Fibroblast of mammary gland (primary cell): ENCODE measurements at places on chromosomes 1 and 21.
A peak's percentile ranks its signal among the peaks of the same experiment; 100 is the strongest.

DNA sequence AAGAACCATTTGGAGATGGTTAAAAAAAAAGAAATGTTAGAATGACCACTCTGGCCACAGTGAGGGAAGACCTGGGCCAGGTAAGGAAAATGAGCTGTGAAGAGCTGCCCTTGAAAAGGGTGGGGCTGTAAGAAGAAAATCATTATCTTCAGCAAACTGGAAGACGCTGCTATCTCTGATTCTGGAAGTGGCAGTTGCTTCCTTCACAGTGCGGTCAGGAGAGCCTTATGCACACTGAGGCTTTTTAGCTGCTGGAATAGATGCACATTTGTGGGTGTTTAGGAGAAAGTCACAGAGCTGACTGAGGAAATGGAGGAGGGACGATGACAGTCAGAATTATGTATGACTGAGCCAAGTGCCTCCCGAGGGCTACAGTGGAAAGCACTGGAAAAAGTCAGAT lies 91.6 kb downstream of the TBX19 start:
- no peak for DNase-seq

DNA sequence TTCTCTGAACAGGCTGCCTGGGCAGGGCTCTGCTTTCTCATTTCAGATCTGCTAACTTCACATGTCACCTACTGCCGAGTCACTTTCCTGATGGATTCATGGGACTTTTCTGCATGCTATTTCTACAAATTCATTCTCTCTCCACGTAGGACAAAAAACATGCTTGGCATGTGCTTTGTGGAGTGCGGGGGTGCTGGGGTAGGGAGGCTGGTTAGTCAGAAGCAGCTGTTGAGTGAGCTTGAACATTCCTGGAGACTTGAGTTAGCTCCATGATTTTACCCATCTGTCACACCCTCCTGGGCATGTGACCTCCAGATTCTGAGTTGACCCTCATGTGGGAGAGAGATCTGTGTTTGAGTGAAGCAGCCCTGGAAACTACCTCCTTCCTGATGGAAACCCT lies 71.4 kb downstream of the UCK2 start:
- DNase-seq, result peak; percentile 99

DNA sequence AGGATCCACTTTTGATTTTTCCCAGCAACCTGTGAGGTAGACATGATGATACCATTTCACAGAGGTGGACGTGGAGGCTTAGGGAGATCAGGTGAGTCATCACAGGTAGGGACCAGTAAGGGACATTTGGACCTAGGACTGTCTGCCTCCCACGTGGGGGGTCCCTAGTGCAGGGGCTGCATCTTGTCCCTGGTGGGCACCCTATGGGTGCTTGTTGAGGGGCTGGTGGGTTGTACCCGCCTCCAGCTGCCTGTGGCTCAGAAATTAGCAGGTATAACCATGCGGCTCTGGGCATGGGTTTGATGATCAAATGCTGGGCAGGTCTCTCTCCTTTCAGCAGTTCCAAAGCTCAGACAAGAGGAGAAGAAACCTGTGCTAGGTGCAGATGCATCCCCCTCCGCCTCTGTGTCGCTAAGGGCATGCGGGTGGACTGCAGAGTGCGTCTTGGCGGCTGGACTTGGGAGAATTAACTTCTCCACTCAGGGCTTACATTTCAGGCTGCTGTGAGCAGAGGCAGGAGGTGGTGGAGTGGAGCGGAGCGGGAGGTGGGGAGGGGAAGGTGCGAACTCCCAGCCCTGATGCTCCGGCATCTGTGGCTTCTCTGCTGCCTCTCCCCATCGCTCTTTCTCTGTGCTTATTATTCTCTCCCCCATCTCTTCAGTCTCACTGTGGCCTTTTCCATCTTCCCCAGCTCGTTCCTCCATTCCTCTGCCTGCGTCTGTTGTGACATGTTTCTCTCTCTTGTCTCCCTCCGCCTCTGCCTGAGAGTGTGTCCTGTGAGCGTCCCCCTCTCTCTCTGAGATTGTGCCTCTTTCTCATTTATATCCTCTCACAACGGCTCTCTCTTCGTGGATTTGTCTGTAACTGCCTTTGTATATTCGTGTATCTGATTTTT lies 146.8 kb downstream of the PTPRU start:
- no peak for DNase-seq

- DNase-seq, result no peak
These were observed 15.5 kb upstream of the ZNF436 start for GRCh38 chr1:23385119-23385621.

DNA sequence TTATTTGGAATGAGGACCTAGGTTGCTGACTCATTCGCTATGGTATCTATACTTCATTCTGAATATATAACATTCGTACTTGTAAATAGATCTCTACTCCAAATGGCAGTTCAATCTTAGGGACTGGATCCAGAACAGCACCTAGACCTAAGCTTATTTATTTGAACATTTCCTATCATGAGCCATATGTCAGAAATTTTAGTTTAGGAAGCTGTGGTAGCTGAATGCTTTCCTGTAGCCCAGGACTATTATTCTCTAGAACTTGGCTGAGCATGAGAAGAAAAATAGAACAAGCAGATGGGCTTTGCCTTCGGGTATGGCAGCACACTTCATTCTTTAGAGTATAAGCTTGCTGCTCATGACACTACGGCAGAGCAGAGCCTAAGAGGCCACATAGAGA lies 1114.4 kb upstream of the B3GALT2 start:
- no peak for DNase-seq

GRCh38 chr21:41925767-41926116 lies 28.1 kb downstream of the C2CD2 start:
- no peak for DNase-seq

- peak; percentile 53 for DNase-seq
These were observed 61.5 kb upstream of the RAB4A start for GRCh38 chr1:229209386-229209785.

GRCh38 chr1:226411619-226412018 lies 3.7 kb upstream of the PARP1 start:
- DNase-seq, result no peak

GRCh38 chr1:54312796-54313316 lies 93.3 kb downstream of the SSBP3 start:
- DNase-seq, result peak; percentile 82

- DNase-seq, result no peak
These were observed 96.3 kb downstream of the ARHGEF10L start for GRCh38 chr1:17635811-17636210.

GRCh38 chr1:43536196-43536863 lies 5.6 kb downstream of the PTPRF start:
- DNase-seq, result no peak

DNA sequence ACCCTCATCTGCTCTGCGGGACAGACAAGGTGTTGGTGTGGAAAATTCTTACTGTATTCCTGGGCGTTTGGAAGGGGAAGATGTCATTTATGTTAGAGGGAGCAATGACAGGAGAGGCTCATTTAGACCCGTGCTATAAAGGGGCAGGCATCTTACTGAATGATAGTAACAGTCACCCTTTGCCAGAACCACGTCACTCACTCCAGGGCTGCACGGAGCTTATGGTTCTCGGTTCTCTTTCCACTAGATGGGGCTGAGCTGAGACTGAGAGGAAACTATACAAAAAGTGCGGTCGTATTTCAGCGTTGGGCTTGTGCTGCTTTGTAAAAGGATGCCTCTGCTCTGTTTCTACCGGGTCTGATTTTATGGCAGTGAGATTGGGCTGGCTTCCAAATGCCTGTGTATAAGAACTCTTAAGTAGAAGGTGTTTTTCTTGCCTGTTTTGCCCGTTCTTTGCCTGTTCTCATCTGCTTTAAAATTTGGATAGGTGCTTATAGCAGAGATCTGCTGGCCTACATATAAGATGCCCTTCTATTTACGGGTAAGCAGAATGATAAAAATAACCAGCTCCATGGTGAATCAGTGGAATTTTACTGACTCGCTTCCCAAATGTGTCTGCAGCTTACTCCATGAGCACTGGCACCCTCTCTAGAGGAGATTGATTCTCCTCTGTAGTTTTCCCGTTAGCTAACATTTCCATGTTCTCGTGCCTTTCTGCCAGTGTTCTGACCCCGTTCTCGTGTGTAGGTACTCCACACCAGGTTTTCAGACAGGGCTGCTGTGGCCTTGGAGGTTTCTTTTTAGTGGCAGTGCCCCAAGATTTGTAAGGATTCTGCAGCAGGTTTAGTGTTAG lies 55.9 kb downstream of the MRPS6 start:
- DNase-seq, result peak; percentile 91

DNA sequence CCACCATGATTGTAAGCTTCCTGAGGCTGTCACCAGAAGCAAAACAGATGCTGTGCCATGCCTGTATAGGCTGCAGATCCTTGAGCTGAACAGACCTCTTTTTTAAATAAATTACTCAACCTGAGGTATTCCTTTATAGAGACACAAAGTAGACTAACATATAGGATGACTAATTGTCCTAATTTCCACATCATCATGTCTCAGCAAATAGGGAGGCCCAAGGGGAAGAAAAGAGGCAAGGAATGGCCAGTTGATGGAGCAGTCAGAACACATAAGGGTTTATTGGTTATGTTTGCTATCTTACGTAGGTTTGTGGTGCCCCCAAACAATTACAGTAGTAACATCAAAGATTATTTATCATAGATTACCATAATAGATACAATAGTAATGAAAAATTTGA lies 126.2 kb downstream of the RASAL2 start:
- DNase-seq, result peak; percentile 74

- DNase-seq, result no peak
These were observed 664 bp downstream of the FAM89A start for GRCh38 chr1:231039161-231040018.

DNA sequence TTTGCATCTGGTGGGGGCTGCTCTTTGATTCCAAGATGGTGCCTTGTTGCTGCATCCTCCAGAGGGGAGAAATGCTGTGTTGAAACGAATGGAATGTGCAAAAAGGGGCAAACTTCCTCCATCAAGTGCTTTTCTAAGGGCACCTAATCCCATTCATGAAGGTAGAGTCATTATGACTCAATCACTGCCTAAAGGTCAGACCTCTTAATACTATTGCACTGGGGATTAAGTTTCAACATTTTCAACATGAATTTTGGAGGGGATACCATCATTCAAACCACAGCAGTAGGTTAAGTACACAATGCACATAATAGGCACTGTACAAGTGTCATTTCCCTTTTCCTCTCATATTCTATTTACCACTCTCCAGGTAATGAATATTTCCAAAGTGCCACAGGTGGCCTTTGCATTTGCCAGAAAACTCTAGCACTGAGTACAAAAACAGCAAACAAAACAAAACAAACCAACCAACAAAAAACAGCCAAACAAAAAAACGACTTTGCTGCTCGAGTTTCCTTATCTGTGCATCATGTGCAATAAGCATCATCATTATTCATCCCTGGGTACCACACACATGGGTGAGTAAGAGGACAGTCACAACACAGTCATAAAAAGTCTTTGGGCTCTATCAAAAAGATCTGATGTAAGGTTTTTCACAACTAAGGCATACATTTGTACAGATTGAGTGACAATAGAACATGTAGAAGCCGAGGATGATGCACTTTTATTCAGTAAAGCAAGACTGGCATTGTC lies 42.5 kb downstream of the IFI44 start:
- peak; percentile 89 for DNase-seq

GRCh38 chr21:18602711-18603110 lies 199.1 kb upstream of the TMPRSS15 start:
- no peak for DNase-seq

DNA sequence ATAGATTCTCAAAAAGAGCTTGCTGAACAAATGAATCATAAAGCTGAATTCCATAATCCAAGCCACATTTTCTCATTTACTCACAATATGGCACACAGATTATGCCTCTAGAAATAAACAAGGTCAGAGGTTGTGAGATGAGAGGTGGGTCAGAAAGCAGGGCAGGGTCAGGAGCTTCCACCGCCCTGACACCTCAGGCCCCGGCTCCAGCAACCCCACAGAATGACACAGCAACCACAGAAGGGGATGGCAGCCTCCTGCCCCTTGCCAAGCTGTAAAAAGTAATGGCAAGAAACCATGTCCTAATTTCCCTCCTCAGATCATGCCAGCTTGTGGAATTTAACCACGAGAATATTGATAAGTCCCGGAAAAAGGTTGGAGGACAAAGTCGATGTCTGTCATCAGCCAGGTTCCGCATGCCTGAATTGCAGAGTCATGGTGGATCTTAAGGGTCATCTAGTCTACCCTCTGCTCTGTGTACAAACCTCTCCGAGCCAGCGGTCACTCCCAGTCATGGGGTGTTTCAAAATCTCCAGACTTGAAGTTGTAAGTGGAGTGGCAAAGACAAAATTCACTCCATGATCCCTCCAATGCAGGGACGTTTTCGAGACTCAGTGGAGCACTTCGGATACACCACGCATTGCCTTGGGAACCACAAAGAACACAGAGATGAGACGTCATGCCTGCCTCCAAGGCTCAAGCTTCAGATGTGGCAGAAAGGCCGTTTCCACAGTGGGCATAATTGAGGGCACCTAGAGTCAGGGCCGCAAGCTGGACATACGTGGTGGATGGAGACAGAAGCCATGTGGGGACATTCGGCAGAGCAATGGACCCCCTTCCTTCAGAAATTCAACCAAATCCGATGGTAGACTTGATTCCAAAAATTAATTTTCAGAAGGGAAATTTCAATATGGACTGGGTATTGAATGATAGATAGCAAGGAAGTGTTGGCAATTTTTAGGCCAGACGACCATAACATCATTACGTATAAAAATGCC lies 254.0 kb downstream of the TOMM20 start:
- DNase-seq, result peak; percentile 38

DNA sequence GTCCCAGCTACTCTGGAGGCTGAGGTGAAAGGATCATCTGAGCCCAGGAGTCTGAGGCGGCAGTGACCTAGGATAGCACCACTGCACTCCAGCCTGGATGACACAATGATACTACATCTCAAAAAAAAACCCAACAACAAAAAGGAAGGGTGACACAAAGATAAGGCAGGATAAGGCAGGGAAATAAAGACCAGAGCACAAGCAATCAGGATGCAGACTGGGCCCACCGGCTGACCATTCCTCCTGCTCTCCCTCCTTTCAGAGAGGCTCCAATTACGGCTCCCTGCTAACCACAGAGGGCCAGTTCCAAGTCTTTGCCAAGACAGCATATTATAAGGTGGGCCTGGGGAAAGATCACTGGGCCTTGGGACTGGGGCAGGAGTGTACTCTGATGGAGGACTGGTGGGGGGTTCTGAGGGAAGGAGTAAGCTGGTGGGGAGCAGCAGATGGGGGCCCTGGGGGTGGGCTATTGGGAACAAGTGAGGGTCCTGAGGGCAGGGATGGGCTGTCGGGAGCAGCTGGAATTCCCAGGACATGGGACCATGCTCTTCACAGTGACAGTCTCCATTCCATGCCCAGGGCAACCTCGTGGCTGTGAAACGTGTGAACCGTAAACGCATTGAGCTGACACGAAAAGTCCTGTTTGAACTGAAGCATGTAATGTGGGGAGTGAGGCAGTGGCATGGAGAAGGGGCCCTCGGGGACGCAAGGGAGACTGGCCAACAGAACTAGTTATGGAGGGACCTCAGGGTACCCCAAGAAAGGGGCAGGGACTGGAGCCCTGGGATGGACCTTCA lies 7.3 kb downstream of the NPR1 start:
- DNase-seq, result no peak

GRCh38 chr1:10338047-10338446 lies 60.8 kb upstream of the PGD start:
- peak; percentile 51 for DNase-seq
